Peyer's patch (tissue), 4 donors: ENCODE measurements at places on chromosomes 2 and 18. TPM values are rescaled to one million over a fixed set of nuclear protein-coding genes. Genes with fewer than 3 reads are reported as not detected.

DNA sequence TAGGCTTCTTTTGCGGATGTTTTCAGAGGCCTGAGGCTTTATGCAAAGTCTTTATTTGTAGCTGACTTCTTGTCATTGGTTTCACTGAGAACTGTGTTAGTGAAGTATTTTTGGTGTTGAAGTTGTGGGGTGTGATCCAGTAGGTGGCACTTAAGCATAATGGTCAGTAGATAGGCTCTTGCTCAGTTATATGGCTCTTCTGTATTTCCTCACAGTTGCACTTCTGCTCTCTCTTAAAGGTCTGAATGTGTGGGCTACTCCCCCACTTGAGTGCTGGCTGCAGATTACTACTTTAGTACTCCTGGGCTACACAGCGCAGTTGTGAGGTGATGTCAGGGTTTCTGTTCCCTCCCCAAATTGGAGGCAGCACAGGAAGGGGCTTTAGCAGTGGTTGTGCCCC is 133.8 kb upstream of the SCN7A start:
- H3K27me3 ChIP-seq = no peaks in the 10 kb centered on the region
- no peaks in the 10 kb centered on the region for H3K4me1 ChIP-seq
- H3K27ac ChIP-seq = no peak overlapping the region
- DNase-seq = no peak
- H3K4me3 ChIP-seq = no peak overlapping the region
- no peaks in the 10 kb centered on the region for H3K36me3 ChIP-seq

DNA sequence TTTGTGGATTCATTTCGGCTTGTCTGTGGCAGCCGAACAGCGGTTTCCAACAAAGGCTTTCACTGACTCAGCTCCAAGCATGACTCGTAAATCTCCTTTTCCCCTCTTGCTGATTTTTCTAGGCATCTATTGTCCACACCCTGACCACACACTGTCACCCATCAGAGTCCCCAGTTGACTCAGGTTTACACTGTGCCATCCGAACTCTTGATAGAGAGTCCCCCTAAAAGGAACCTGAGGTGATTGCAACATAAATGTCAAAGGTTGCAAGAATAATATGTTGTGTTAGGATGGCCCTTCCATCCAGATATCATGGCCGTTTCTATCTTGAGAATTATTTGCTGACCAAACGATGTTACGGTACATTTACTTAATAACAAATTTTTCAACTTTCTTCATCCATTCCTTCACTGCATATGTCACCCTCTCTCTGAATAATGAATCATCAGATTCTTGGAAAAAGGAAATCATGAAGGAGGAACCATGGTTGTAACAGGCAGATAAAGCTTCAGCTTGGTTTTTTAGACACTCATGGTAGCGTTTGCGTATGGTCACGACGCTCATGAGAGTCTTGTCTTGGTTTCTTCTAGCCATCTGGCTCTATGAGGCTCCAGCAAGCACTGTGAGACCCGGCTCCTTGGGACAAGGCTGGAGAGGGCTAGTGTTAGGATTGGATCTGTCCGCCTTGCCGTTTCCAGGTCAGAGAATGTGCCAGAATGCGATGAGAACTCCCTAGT is 72.1 kb downstream of the NPAS2 start:
- H3K27ac ChIP-seq = no peak overlapping the region
- no peaks in the 10 kb centered on the region for H3K27me3 ChIP-seq
- H3K4me1 ChIP-seq = no peaks in the 10 kb centered on the region
- no peak overlapping the region for H3K4me3 ChIP-seq
- DNase-seq = no peak
- no peaks in the 10 kb centered on the region for H3K36me3 ChIP-seq

- DNase-seq = no peak
- H3K27me3 ChIP-seq = no peaks in the 10 kb centered on the region
- H3K4me3 ChIP-seq = no peak overlapping the region
- H3K27ac ChIP-seq = no peak overlapping the region
- H3K36me3 ChIP-seq = no peaks in the 10 kb centered on the region
These were observed 289.7 kb downstream of the EN1 start for GRCh38 chr2:118557791-118558190.

DNA sequence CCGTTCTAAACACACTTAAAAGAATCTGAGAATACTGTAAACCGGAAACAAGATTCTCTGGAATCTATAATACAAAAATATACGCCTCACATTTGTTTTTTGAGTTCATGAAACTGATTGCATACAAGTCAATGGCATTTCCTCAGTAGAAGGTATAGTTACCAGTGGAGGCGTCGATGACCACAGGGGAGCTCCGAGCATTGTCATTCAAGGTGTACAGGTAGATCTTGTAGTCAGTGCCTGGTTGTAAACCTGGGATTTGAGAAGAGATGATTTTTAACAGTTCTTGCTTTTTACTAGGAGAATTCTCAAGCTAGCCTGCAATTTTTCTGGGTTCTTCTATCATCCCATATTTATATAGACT is 60.4 kb downstream of the FN1 start:
- DNase-seq = no peak
- no peak overlapping the region for H3K4me3 ChIP-seq

- no peak overlapping the region for H3K4me3 ChIP-seq
- no peaks in the 10 kb centered on the region for H3K36me3 ChIP-seq
- H3K4me1 ChIP-seq = no peaks in the 10 kb centered on the region
- H3K27ac ChIP-seq = no peak overlapping the region
These were observed 99.8 kb upstream of the FSIP2 start for GRCh38 chr2:185638771-185639170.

DNA sequence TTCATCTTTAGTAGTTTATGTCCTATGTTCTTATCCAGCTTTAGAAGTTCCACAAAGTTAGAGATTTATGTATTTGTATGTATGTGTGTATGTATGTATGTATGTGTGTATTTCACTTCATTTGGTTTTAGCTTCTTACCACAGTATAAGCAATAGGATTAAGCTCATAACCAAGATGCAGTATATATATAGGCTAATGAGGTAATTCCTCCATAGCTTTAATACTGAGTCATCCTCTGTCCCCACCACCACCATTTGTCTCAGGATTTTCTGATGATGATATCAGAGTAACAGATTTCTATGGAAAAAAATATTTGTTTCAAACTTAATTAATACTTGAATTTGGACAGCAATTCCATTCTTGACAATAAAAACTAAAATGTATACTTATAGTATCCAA is 159.2 kb downstream of the SOX11 start:
- H3K4me3 ChIP-seq = no peak overlapping the region
- DNase-seq = no peak
- H3K36me3 ChIP-seq = no peaks in the 10 kb centered on the region
- H3K4me1 ChIP-seq = no peaks in the 10 kb centered on the region
- no peaks in the 10 kb centered on the region for H3K27me3 ChIP-seq

DNA sequence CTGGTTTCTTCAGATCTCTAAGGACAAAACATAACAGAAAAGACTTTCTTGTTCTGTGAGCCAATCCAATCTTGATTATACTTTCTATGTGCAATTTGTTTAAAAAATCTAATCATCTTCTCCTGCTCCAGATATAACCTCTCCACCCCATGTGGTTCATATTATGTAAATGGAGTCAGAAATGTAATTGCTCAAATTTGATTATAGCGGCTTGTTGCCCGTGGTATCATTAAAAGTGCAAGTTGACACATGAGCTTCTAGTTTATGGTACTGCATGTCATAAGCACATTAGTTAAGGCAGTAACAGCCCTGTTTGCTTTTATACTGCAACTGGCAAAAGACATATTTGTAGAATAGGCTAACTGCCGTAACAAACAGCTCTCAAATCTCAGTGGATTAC is 715.1 kb upstream of the CDH7 start:
- no peaks in the 10 kb centered on the region for H3K27me3 ChIP-seq
- H3K27ac ChIP-seq = no peak overlapping the region
- H3K4me3 ChIP-seq = no peak overlapping the region
- H3K4me1 ChIP-seq = no peaks in the 10 kb centered on the region

DNA sequence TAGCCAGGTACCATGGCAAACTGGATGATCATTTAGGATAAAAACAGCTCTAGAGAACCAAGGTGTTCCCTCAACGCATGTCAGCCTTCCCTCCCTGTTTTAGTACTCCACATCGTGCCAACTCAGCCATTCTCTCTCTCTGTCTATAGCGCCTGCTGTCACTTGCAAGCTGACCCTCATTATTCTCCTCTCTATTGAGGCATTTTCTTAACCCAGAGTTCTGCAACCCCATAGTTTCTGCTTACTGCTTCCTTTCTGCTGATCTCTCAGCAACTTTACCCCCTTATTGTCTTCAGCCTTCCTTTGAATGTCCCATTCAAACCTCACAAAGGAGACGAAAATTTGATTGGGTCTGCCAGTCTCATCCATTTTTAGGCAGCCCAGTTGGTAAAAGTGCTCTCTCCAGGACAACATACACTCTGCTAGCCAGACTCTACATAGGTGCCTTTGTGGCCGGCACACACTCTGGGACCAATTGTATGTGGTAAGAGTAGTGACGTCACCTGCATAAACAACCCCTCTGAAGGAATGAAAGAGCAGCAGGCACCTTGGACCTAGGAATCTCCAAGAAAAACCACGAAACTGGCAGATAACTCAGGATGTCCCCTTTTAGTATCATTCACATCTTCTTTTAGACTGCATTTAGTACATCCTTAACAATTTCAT is 367.2 kb upstream of the KCNH7 start:
- H3K27ac ChIP-seq = no peak overlapping the region
- H3K36me3 ChIP-seq = no peaks in the 10 kb centered on the region
- no peak for DNase-seq

DNA sequence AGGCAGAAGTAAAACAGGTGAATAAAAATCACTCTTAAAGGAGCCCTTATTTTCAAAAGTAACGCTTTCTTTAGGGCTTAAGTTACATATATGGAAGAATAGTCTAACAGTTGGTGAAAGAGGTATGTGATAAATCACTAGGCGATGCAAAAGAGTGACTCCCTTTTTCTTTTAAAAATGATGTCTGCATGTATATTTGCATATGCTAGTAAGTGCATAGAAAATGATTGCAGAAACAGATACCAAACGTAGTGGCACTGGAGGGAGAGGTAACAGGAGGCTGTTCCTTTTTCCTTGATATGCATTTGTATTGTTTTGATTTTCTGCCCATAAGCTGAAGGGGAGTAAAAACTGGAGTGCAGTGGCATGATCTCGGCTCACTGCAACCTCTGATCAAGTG is 158.3 kb downstream of the PRPF40A start:
- no peak overlapping the region for H3K4me3 ChIP-seq
- H3K36me3 ChIP-seq = no peaks in the 10 kb centered on the region
- H3K27ac ChIP-seq = no peak overlapping the region
- H3K27me3 ChIP-seq = no peaks in the 10 kb centered on the region
- H3K4me1 ChIP-seq = no peaks in the 10 kb centered on the region
- no peak for DNase-seq

DNA sequence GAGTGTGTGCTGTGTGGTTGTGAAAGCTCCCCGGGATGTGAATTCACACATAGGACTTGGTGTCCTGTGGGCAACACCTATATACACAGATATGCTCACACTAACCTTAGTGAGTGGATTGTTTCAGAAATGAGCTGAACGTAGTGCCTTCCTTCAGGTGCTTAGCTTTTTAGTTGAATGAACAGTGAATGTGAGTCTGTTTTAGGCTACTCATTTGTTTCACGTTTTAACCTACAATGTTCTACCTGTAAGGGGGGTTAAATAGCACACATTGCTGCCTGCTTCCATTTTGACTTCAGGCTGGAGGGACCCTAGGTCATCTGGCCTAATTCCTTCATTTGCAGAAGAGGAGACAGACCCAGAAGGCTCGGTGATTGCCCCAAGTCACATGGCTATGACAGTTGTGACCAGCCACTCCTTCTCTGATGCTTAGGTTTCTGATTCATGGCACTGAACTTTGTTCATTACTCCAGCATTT is 1.0 kb downstream of the PLEK start:
- H3K4me1 ChIP-seq = no peaks in the 10 kb centered on the region
- peak overlapping the region; percentile 82 for H3K27ac ChIP-seq
- DNase-seq = peak; percentile 65
- peak overlapping the region; percentile 39 for H3K4me3 ChIP-seq
- H3K27me3 ChIP-seq = no peaks in the 10 kb centered on the region
- no peaks in the 10 kb centered on the region for H3K36me3 ChIP-seq

DNA sequence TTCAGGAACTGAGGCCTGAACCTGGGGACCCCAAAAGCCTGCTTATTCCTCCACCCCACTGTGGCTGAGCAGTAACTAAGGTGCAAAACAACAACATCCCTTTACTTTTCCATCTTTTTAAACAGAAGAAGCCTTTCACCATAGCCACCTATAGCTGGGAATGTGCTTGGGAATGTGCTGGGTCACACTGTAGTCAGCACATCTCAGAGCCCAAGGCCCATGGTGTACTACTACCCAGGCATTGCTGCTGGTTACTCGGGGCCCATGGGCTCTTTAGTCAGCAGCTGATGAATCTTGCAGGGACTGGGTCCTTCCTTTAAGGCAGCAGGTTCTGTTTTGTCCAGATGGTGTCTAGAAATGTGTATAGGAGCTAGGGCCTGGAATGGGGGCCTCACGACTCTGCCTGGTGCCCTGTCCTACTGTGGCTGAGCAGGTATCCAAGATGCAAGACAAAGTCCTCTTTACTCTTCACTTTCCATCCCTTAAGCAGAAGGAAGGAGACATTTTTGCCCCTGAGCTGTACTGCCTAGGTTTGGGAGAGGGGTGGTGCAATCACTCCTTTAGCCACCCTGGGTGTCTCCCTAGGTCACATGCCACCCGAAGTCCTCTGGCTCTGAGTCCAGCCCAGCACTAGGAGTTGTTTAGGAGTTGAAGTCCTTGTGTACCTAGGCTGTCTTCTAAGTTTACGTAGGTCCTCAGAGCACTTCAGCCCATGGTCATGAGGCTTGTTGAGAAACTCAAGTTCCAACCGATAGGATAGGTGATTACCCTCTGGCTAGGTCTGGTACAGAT is 70.1 kb downstream of the OXER1 start:
- H3K4me3 ChIP-seq = no peak overlapping the region
- no peaks in the 10 kb centered on the region for H3K27me3 ChIP-seq
- H3K27ac ChIP-seq = no peak overlapping the region
- no peaks in the 10 kb centered on the region for H3K36me3 ChIP-seq

DNA sequence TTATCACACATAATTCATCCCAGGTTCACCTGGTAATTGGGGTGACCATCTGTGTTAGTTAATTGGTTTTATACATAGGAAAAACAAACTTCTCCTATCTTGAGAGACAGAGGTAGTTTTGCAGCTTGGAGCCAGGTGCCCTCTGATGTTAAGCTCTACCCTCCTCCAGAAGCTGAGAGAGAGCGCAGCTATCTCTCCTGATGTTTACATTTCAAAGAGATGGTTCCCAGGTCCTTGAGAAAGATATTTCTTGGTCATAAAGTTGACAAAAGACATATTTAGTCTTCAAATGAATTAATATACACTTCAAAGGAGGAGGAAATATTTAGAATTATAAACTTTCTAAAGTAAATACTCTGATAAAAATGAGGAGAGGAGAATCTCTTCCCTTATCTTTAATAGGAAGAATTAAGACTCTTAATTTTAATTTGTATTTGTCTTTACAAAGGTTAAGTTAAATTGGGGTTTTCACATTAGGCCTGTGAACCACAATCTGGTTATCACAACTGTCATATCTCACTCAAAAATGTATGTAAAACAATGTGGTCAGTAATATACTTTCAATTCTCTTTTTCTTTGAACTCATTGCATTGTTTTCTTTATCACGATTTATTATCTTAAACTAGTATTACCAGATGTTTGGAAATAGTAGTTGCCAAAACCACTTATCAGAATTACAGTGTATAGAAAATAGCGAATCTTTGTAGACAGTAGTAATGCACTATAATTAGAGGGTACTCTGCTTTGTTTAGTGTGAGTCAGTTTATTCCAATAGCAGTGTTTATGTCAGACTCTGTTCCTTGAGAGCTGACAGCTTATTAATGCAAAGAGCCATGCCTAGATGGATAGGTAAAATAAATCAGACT is 26.8 kb downstream of the SERPINB4 start:
- H3K36me3 ChIP-seq = no peaks in the 10 kb centered on the region
- H3K4me1 ChIP-seq = no peaks in the 10 kb centered on the region
- no peak for DNase-seq
- H3K4me3 ChIP-seq = no peak overlapping the region
- H3K27me3 ChIP-seq = no peaks in the 10 kb centered on the region

Gene UGT1A8
- total RNA-seq = 19.6 TPM

Gene ABCG8
- 15.2 TPM for total RNA-seq

Gene GALNT5
- 20.1 TPM for total RNA-seq

Gene EPC2
- 32.4 TPM for total RNA-seq
